ENCODE measurements at places on chromosomes 12 and 14. TPM values are rescaled to one million over a fixed set of nuclear protein-coding genes. Genes with fewer than 3 reads are reported as not detected.

Gene LBHD2
- not detected for total RNA-seq

Gene MANSC1
- total RNA-seq: 6.8 TPM

Gene KLRC2
- not detected for total RNA-seq

Gene PPP1R13B
- total RNA-seq: 1.8 TPM

Gene GARIN6
- not detected for total RNA-seq

Gene HSPA2
- 1.3 TPM for total RNA-seq

Gene PRIMA1
- not detected for total RNA-seq

Gene IFNG
- total RNA-seq: not detected

Gene TGFB3
- total RNA-seq: 12.3 TPM

Gene ZBTB42
- total RNA-seq: 2.9 TPM

Gene PAWR
- 45.2 TPM for total RNA-seq

Gene SLC38A2
- total RNA-seq: 816 TPM

Gene TAMALIN
- total RNA-seq: 6.2 TPM

Gene ENDOU
- 0.40 TPM for total RNA-seq

Gene KRR1
- 20.2 TPM for total RNA-seq

Gene ANO2
- total RNA-seq: 0.13 TPM
